ENCODE measurements at places on chromosomes 13 and 19.

- no peak for DNase-seq
Observed at GRCh38 chr13:52903320-52903719, 54.9 kb upstream of the PCDH8 start.

GRCh38 chr19:39759457-39760184 lies 19.0 kb upstream of the LEUTX start:
- DNase-seq = no peak

- DNase-seq = no peak
Observed at GRCh38 chr13:46232281-46232680, 20.6 kb downstream of the LRRC63 start.

DNA sequence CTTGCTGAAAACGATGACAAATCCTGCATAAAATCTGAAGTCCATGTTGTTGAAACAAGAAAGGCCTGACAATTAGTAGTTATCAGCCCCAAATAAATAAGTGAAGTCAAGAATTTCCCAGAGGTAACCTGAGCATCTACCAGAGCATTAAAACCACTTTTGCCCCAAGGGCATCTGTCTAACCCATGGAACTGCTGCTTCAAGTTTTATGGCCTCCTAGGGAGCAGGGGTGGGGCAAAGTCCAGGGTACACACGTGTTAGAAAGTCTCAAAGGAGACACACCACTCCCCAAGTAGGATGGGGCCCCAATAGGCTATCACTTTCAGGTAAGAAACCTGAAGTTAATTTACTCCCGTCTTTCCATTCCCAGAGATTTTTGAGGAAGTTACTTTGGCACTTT lies 81.1 kb downstream of the CACNA1A start:
- no peak for DNase-seq

DNA sequence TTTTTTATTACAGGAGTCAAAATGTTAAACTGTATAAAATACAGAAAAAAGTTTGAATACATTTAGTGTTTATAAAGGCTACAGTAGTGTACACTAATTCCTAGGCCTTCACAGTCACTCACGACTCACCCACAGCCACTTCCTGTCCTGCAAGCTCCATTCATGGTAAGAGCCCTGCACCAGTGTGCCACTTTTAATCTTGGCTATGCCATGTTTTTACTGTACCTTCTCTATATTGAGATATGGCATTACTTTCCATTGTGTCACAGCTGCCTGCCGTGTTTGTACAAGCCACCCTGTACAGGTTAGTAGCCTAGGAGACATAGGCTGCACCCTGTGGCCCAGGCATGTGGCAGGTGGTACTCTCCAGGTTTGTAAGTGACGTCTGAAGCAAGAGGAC lies 32.1 kb downstream of the C1QTNF9 start:
- no peak for DNase-seq

DNA sequence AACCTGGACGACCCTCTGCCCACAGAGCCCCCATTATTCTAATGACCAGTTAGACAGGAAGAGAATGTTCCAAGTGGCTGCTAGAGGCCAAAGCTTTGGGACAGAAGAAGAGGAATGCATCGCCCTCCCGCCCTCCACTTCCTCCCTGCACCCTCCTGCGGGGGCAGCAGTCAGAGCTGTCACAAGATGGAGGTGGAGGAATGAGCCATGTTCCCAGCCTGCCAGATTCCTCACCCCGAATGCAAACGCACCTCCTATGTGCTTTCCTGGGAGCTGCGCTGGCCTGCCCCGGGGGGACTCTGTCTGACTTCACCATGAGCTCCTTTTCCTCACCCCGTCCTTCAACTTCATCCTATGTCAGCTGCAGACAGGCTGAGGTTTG lies 1.7 kb downstream of the YJEFN3 start:
- no peak for DNase-seq

GRCh38 chr19:40687525-40688016 lies 2.9 kb downstream of the NUMBL start:
- no peak for DNase-seq

DNA sequence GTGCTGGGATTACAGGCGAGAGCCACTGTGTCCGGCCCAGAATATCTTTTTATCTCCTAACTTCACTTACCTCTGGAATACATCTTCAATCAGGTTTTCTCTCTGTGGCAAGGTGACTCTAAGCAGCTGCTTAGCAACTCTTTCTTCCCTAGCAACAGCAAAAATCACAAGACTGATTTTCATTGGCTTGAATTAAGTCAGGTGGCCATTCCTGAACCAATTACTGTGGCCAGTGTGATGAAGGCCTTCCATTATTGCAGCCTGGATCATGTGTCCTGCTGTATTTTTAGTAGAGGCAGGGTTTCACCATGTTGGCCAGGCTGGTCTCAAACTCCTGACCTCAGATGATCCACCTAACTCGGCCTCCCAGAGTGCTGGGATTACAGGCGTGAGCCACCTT lies 9.0 kb upstream of the LTBP4 start:
- DNase-seq = no peak

DNA sequence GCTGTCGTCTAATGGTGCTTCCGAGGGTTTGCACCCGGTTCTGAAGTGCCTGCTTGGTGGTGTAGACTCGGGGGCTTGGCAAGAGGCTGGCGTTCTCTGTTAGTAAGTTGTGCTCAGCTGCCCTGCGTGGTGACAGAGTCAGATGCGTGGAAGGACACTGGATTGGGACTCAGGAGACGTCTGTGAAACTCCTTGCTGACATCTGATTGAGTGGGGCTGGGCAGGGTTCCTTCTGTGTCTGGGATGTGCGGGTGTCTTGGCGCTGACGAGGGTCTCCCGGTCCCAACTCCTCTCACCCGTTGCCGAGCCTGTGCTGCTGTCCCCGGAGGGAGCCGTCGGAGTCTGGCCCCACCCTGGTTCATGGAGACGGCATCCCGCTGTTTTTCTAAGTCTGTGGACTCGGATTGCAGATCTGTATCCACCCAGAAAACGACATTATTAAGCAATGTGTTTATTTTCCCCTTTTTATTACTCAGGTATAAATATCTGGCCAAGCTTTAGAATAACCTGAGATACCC lies 16.4 kb upstream of the DCUN1D2 start:
- DNase-seq = no peak

GRCh38 chr19:1354970-1355567 lies 28.6 kb upstream of the NDUFS7 start:
- DNase-seq = peak; percentile 31

GRCh38 chr19:11242864-11243797 lies 3.7 kb downstream of the ANGPTL8 start:
- peak; percentile 95 for DNase-seq

Measured in HTR-8/SVneo (cell line).